Activated naive CD4-positive, alpha-beta T cell treated with anti-CD3 and anti-CD28 coated beads for 36 hours (primary cell): ENCODE measurements at places on chromosomes 11 and 22. TPM values are rescaled to one million over a fixed set of nuclear protein-coding genes. Genes with fewer than 3 reads are reported as not detected.

GRCh38 chr11:3170044-3170755 is 5.1 kb upstream of the OSBPL5 start:
- peaks cover 31% of the 10 kb centered on the region for H3K27me3 ChIP-seq
- no peak for DNase-seq
- peaks cover 17% of the 10 kb centered on the region for H3K4me1 ChIP-seq
- peak overlapping the region; percentile 1 for H3K27ac ChIP-seq
- no peaks in the 10 kb centered on the region for H3K36me3 ChIP-seq
- H3K4me3 ChIP-seq, result peak overlapping the region; percentile 48

GRCh38 chr22:35910003-35910769 is 118.4 kb downstream of the RBFOX2 start:
- no peaks in the 10 kb centered on the region for H3K36me3 ChIP-seq
- H3K4me1 ChIP-seq, result peaks cover 8% of the 10 kb centered on the region
- no peaks in the 10 kb centered on the region for H3K27me3 ChIP-seq
- no peak overlapping the region for H3K4me3 ChIP-seq

- H3K27ac ChIP-seq, result peak overlapping the region; percentile 85
- H3K4me1 ChIP-seq, result peaks cover 34% of the 10 kb centered on the region
- peak overlapping the region; percentile 93 for H3K4me3 ChIP-seq
- no peaks in the 10 kb centered on the region for H3K27me3 ChIP-seq
- H3K36me3 ChIP-seq, result peaks cover 7% of the 10 kb centered on the region
These were observed 1.1 kb downstream of the DPF2 start for GRCh38 chr11:65334696-65335295.

DNA sequence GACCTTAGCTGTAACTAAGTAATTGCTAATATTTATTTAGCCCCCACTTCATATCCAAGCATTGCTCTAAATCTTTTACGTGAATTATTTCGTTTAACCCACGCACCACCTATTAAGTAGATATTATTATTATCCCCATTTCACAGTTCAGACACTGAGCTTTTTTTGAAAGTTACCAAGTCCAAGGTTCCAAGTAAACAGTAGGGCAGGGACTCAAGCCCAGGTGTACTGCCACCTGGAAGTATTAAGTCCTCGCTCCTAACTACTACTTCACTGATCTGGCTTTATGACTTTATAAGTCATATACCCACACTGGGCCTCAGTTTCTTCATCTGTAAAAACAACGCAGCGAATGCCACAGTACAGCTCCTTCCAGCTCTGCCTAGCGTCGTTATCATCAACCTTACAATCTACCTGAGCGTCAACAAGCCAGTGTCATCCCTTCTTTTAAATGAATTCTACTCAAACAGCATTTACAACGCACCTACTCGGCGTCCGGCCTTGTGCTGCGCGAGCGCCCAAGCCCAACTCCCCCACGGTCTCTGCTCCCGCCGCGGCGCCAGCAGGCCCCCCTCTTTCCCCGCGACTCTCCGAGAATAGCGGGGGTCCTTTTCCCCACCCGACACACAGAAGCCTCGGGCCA is 624 bp downstream of the TMEM41B start:
- H3K36me3 ChIP-seq, result peaks cover 19% of the 10 kb centered on the region
- peak overlapping the region; percentile 99 for H3K4me3 ChIP-seq
- peak; percentile 24 for DNase-seq
- H3K4me1 ChIP-seq, result peaks cover 41% of the 10 kb centered on the region
- H3K27me3 ChIP-seq, result peaks cover 7% of the 10 kb centered on the region
- H3K27ac ChIP-seq, result peak overlapping the region; percentile 92

GRCh38 chr11:65208785-65209710 is 27.3 kb downstream of the CAPN1 start:
- H3K27me3 ChIP-seq, result no peaks in the 10 kb centered on the region
- H3K27ac ChIP-seq, result no peak overlapping the region

- H3K27me3 ChIP-seq, result peaks cover 48% of the 10 kb centered on the region
- H3K27ac ChIP-seq, result no peak overlapping the region
- no peak for DNase-seq
- H3K4me3 ChIP-seq, result peak overlapping the region; percentile 70
- peaks cover 14% of the 10 kb centered on the region for H3K4me1 ChIP-seq
These were observed 825 bp downstream of the ARHGAP20 start for GRCh38 chr11:110711448-110711775.

DNA sequence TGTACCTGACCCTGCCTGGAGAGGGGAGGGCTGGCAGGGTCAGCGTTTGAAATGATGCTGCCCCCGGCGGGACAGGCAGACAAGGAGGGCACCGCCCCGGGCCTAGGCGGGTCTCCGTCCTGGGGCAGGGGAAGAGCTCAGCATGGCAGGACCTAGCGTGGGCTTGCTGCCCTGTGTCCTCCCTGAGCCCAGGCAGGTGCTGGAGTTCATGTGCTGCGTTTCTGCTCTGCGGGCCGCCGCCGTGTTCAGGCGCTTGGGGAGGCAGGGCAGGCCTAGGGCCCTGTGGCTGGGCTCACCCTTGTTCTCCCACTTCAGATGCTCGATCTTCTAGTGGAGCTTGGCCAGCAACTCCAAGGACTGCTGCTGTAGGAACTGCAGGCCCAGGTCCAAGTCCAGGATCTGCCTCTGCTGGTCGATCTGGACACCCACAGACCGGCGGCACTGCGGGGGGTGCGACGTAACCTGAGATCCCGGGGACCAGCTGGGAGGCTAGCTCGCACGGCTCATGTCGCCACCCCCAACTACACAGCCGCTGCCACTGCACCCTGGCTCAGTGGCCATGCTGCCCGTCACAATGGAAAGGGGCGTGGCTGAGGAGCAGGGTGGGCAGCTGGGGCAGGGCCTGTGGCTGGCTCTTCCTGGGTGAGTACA is 84.4 kb downstream of the MED15 start:
- H3K27ac ChIP-seq, result no peak overlapping the region
- no peaks in the 10 kb centered on the region for H3K36me3 ChIP-seq
- peaks cover 5% of the 10 kb centered on the region for H3K4me1 ChIP-seq
- DNase-seq, result no peak
- H3K4me3 ChIP-seq, result no peak overlapping the region

GRCh38 chr11:46890665-46891064 is 27.7 kb downstream of the LRP4 start:
- no peak overlapping the region for H3K4me3 ChIP-seq
- H3K36me3 ChIP-seq, result no peaks in the 10 kb centered on the region
- no peaks in the 10 kb centered on the region for H3K27me3 ChIP-seq
- DNase-seq, result no peak

The BATF2 gene
- total RNA-seq, result not detected

DNA sequence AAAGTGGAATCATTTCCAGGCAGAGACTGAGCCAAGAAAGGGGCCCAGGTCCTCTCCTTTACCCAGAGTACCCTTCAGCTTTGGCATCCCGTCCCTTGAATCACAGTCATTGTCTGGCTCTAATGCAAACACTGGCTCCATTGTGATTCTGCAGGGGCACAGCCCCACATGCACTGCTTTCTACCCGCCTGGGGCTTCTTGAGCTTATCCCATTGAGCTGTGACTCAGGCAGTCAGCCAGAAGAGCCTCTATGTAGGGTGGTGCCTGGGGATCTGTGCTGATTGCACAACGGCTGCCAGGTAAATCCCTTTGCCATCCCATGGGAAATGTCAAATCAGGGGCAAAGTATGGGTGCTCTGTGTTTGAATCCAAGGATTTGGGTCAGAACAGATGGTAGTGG is 88.9 kb downstream of the RASSF10 start:
- no peak overlapping the region for H3K27ac ChIP-seq
- H3K36me3 ChIP-seq, result no peaks in the 10 kb centered on the region
- no peak overlapping the region for H3K4me3 ChIP-seq
- peaks cover 20% of the 10 kb centered on the region for H3K27me3 ChIP-seq
- H3K4me1 ChIP-seq, result no peaks in the 10 kb centered on the region
